Subcutaneous adipose tissue (tissue), 4 donors: ENCODE measurements at places on chromosomes 6 and 20. TPM values are rescaled to one million over a fixed set of nuclear protein-coding genes. Genes with fewer than 3 reads are reported as not detected.

The FITM2 gene
- 32.4 TPM for total RNA-seq

The SS18L1 gene
- total RNA-seq: 18.3 TPM

The PRL gene
- 0.98 TPM for total RNA-seq

The FLRT3 gene
- 0.22 TPM for total RNA-seq

The SPATA25 gene
- total RNA-seq: 3.5 TPM

The VIP gene
- 4.9 TPM for total RNA-seq

The TRIM40 gene
- not detected for total RNA-seq

The AGER gene
- 5.5 TPM for total RNA-seq

The RGS17 gene
- 2.4 TPM for total RNA-seq

The TRIM10 gene
- total RNA-seq: not detected

The ZSCAN23 gene
- total RNA-seq: 1.8 TPM

The BPIFB3 gene
- not detected for total RNA-seq

The KHDRBS2 gene
- 0.44 TPM for total RNA-seq

The SCAND1 gene
- total RNA-seq: 125 TPM

The BHLHE23 gene
- total RNA-seq: not detected

The MICA gene
- total RNA-seq: 23.5 TPM

The NFATC2 gene
- total RNA-seq: 5.1 TPM

The PPP1R3D gene
- total RNA-seq: 8.7 TPM
